ENCODE measurements at places on chromosomes 6 and 20.

DNA sequence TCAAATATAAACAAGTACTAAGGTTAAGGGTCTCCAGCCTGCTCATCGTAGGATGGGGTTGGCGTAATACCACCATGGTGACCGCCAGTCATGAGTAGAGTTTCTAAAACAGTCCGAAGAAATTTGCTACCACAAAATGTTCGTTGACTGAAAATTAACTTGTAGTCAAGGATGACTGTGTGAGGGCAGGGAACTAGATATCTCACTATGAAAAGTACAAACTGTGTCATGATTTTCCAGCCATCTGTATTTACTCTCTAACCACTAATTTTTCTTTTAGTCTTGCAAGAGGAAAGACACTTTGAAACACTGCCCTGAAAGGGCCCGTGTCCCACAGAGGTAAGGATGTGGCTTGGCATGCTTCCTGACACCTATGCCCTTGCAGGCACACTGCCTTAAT is 99.7 kb downstream of the IRF4 start:
- DNase-seq: peak; percentile 57

DNA sequence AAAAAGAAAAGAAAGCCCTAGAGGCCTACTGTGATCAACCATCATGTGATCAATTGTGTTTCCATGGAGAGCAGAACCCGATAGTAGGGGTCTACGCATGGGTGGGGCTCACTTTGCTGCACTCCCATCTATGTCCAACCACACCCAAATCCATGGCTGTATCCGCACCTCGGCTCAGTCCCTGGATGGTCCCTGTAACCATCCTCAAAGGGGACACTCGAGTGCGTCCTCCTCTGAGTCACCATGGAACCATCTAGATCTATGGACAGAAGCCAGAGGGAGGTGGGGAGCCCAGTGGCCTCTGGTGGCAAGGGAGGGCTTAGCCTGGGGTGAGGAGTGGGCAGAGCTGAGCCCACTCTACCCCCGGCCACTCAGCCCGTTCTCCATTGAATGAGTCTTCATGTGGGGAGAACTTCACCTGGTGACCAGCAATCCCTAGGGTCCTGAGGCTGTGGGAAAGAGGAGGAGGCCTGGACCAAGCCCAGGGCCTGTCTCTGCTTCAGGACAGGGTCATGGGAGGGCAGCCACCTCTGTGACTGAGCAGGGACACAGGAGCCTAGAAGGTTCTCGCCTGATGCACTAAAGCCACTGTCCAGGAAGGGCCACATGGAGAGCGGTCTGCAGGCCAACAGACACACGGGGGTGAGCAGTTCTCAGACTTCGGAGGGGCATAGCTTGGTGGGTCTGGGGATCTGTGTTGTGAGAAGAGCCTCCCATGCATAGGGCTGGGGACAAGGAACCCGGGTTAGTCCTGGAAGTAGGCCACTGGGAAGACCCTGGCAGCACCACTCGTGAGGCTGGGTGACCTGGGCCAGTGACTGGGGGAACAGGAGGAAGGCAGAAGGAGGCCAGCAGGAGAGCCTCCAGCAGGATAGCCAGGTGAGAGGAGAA is 19.3 kb downstream of the RAET1L start:
- DNase-seq: no peak

DNA sequence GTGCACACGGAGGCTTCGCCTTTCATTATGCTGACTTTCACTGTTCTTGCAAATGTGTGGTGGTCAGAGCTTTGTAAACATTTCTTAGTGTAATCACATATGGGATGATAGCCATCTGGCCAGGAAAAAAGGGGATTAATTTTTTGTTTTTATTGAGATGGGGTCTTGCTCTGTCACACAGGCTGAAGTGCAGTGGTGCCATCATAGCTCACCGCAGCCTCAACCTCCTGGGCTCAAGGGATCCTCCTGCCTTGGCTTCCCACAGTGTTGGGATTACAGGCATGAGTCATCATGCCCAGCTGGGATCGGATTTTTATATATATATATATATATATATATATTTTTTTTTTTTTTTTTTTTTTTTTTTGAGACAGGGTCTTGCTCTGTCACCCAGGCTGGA is 11.0 kb upstream of the TIAM2 start:
- DNase-seq: no peak

- DNase-seq: no peak
Measured at GRCh38 chr6:73207221-73207837, 18.0 kb downstream of the KHDC1L start.

GRCh38 chr6:139713900-139714506 is 339.6 kb upstream of the CITED2 start:
- no peak for DNase-seq

DNA sequence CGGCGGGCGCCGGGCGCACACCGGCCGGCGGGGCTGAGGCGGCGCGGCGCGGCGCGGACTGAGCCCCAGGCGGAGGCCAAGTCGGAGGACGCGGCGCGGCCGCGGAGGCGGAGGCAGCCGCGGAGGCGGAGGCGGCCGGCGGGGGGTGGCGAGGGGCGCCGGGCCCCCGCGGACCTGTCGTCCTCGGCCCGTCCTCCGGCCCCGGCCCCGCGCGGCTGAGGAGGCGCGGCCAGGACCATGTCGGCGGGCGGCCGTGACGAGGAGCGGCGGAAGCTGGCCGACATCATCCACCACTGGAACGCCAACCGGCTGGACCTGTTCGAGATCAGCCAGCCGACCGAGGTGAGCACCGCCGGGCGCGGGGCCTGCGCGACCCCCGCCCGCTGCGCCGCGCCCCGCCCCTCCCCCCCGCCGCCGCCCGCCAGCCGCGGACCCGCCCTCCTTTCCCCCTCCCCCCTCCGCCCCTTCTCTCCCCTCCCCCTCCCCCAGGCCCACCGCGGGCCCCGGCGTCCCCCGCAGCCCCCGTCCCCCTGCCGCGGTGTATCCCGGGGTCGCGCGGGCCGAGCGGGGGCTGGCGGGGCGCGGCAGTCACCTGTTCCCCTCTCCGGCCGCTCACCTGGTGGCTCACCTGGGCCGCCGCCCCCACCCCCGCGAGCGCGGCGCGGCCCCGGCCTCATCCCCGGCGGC is at the start of gene AFDN:
Gene AFDN, plus strand, starts transcription at position 16 of the 687 bp plus-strand sequence. Its CDS starts 222 bp downstream, at position 238.
- no peak for DNase-seq

- no peak for DNase-seq
Measured at GRCh38 chr6:111416529-111416928, 66.5 kb downstream of the REV3L start.

DNA sequence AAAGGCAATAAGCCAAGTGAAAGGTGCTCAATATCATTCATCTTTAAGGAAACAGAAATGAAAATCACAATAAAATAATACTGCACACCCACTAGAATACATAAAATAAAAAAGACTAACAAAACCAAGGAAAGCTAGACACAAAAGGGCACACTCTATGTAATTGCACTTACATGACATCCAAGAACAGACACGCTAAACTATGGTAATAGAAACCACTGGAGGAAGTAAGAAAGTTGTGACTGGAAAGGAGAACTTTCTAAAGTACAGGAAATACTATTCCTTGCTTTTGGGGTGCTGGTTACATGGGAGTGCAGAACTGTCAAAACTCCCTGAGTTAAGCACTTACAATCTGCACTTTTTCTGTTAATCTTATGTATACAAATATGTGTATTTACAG is 253.7 kb upstream of the RUNX2 start:
- no peak for DNase-seq

GRCh38 chr20:58056021-58056591 is 172.3 kb downstream of the ANKRD60 start:
- no peak for DNase-seq

GRCh38 chr6:62283796-62284411 is 2.1 kb downstream of the KHDRBS2 start:
- no peak for DNase-seq

- no peak for DNase-seq
Measured at GRCh38 chr20:23584434-23585199, 16.3 kb upstream of the CST9L start.

DNA sequence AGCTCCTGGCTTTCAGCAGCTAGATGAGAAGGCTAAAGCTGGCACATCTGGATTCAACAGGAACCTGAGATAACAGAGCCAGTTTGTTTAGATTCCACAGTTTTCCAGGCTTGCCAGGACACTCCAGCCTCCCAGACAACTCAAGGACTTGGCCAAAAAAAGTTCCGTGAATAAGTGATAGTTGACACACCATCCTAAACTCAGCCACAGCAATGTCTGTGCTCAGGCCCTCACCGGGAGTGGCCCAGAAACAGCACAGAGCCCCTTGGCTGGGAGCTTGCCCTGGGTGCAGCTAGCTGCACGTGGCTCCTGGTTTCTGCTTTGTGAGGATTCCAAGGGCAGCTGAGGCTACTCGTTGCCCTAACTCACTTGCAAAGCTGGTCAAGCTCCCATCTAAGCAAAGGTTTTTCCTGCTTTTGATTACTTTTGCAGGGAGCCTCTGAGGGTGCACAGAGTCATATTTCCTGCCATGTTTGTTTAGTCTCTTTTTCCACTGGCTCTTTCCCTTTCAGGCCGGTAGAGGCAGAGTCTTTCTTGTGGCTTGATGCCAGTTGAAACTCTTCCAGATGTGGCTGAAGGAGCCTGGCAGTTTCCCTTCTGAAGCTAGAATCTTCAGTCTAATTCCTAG is 118.3 kb upstream of the ECI2 start:
- no peak for DNase-seq

DNA sequence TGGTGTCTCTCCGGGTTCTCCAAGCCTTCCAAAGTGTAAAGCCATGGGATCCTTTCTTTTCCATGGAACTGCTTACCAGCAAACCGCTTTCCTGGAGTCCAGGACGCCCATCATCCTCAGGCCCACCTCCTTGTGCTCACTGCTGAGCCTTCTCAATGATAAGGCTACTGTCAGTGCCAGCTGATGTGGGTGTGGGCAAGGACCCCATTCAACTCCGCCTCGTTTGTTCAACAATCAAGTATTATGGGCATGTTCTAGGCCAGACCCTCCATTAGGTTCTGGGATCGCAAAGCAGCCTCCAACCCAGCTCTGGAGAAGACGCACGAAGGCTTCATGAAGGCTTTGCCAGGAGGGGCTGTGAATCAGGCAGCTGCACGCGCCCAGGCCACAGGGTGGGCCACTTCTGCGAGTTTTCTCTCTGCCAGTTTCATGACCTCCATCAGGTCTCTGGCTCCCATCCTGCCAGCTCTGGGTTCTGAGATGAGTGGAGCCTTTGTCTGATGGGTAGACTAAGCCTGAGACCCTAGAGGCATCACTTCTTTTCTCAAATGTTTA is 177.1 kb downstream of the MRPL14 start:
- DNase-seq: no peak

- no peak for DNase-seq
Measured at GRCh38 chr6:137637121-137637520, 142.9 kb upstream of the OLIG3 start.

GRCh38 chr20:15807271-15807670 is 766.0 kb downstream of the KIF16B start:
- no peak for DNase-seq

- no peak for DNase-seq
Measured at GRCh38 chr6:110708295-110708950, 106.8 kb downstream of the CDK19 start.

DNA sequence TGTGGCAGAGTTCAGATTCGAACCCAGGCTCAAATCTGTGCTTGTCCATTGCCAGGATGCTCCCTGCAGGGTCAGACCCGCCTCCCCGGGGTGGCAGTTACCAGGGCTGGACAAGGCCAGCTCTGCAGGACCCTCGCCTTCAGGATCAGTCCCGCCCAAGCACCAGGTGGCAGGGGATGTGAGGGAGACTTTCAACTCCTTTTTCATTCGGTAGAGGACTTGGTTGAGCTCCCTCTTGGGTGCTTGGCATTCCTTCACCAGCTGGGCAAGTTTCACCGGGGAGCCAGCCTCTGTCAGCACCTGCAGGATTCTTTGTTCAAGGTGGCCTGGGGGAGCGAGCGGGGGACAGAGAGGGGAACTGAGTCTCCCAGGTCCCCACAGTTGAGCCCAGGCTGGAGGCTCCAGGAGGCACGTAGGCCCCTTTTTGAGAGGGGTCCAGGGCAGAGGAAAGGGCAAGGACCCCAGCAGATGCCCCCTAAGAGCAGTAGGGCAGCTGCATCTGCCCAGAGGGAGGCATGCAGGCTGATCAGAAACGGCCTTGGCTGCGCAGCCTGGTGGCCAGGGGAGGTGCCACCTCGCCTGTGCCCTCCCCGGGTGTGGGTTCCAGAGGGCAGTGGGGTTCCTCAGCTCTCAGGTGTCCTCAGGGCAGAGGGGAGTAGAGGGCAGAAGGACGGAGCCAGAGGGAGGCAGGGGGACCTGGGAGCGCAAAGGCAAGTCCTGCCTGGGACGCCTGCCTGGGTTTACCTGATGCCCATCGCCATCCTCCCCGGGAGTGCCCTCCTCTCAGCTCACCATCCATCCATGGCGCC is 3.9 kb downstream of the ZBP1 start:
- no peak for DNase-seq

Data from stimulated activated CD4-positive, alpha-beta T cell treated with anti-CD3 and anti-CD28 coated beads, TNF-alpha, amount 100 ng/mL, for 24 hours (primary cell).